ENCODE measurements at places on chromosomes 12 and 14.

DNA sequence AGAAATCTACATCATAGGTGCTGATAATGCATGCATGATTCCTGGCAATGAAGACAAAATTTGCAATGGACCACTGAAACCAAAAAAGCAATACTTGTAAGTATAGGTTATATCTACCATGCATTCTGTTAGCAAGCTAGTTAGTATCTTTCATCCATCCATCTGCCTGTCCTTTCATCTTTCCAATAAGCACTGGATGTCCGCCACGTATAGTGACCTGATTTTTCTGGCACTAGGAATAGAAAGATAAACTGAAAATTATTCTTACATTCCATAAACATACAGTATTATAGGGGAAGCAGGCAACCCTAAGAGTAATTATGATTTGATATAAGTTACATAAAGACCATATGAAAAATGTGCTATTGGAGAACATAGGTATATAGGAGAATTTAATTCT lies 87.2 kb upstream of the MYF6 start:
- DNase-seq: no peak

- no peak for DNase-seq
Measured at GRCh38 chr12:85147331-85147730, 111.2 kb downstream of the LRRIQ1 start.

- DNase-seq: no peak
Measured at GRCh38 chr12:9906873-9907272, 25.3 kb downstream of the CLEC2A start.

- no peak for DNase-seq
Measured at GRCh38 chr12:27193106-27193505, 51.0 kb upstream of the STK38L start.

GRCh38 chr14:85824526-85824925 lies 294.6 kb downstream of the FLRT2 start:
- no peak for DNase-seq

DNA sequence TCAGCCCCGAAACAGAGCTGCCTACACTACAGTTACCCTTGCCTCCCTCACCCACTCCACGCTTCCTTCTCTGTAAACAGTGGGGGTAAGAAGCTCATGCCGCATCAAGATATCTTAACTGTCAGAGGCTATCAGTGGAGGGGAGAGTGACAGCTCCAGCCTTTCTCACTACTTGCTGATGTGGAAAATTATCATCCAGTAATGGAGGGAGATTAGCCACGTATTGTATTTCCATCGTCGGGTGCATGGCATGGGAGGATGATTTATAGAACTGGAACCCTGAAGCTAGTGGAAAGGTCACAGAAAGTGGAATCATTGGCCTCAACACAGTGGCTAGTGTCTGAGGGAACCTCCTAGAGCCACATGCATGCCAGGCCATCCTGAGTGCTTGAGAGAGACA lies 270.9 kb upstream of the FKBP4 start:
- DNase-seq: no peak

- no peak for DNase-seq
Measured at GRCh38 chr12:121767525-121768016, 25.9 kb downstream of the RHOF start.

DNA sequence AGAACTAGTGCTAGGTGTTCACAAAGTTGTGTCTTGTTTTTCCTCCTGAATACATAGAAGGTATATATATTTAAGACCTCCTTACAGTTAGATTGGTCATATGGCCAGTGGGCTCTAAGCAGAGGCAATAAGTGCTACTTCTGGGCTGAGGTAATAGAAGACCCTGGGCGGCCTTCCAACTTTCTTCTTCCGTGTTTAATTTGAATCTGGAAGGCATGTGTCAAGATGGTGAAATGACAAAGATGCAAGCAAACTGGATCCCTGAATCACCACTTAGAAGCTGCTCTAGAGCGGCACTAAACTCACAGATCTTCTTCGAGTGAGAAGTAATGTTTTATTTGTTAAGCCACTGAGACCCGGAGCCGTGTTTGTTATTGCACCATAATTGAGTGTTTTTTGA lies 201.0 kb upstream of the GZMB start:
- no peak for DNase-seq

GRCh38 chr12:119843100-119843499 lies 34.0 kb downstream of the CIT start:
- DNase-seq: no peak

DNA sequence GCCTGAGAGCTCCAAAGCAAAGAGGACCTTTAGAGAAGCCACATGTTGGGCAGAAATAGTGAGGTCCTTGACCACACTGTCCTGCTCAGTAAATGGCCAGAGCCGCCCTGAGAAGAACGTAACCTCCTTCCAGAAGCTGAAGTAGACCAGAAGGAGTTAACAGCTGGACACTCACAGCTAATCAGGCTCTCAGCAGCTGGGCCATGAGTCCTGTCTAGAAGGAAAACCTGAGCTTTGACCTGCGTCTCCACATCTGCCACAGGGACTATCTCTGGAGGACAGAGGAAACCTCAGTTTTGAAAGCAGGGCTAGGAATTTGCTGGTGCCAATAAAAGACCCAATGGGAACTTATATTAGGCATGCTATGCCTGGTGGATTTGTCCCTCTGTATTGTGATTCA lies 12.3 kb upstream of the DHRS4 start:
- no peak for DNase-seq

DNA sequence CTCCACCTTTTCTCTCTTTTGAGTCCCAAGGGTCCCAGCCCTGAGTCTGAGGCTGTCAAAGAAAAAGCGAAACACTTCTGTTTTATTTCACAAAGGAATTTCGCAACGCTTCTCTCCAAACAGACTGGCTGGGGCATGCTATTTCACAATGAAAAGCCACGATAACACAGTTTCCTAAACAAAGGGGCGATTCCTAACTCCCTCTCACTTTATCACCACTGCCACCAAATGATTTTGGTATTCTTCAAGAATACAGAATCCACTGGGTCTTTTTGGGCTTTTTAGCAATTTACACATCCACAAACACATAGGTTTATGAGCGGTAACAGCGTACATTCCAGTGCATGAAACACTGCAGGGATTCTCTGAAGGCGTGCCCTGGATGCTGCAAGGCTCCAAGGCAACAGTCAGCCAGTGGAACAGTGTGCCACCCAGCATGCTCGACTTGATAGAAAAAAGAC lies 161.2 kb downstream of the DAD1 start:
- DNase-seq: no peak

- DNase-seq: peak; percentile 16
Measured at GRCh38 chr12:98606359-98606988, 13.0 kb downstream of the SLC25A3 start.

DNA sequence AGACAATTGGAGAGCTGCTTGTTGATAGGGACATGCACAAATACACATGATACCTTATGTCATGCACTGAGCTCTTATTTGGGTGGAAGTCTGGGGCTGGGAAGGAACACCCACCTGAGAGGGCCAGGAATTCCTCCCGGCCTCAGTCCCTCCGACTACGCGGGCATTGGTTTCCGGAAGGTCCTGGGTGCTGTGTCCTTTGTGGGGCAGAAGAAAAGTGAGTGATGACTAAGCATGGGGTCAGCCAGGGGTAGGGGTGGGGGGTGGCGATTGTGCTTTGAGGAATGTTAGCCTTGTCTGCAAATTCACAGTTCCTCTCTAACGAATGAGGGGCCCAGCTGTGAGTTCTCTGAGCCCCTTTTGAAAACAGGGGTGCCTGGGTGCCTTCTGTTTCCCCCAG lies 798 bp downstream of the CELA1 start:
- DNase-seq: no peak

- no peak for DNase-seq
Measured at GRCh38 chr14:89920056-89920455, 34.5 kb downstream of the EFCAB11 start.

GRCh38 chr12:53644133-53644532 lies 18.0 kb upstream of the ATF7 start:
- DNase-seq: no peak

DNA sequence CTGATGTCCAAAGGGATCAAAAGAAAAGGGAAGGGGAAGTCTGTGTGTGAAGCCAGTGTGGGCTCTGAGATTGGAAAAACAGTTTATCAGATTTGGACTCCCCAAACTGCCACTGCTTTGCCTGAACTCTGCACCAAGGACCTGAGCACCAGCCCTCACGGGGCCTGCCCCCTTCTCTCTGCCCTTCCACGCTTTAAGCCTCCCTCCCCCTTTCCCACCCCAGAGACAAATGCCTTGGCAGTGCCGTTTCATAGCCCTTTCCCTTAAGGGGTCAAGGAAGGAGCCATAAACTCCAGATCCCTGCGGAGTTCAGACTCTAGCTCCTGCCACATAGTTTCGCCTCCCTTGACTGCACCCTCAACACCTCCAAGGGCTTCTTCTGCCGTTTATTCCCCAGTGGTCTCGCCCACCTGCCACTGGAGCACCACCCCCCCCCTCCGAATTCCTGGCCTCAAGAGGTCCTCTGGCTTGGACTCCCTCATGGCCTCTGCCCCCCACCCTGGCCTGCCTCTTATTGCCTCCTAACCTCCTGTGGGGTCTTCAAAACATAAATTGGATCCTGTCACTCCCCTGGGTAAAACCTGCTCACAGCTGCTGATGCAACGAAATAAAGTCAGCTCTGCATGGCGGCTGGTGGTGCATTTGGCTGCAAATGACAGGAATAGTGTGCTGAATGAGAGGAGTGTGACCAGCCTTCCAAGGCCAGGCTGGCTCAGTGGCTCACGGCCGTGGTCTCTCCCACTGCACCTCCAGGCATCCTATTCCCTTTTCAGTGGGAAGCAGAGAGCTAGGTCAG lies 18.8 kb downstream of the SLC25A29 start:
- no peak for DNase-seq
